ENCODE measurements at places on chromosomes 7 and 10.
A peak's percentile ranks its signal among the peaks of the same experiment; 100 is the strongest.

DNA sequence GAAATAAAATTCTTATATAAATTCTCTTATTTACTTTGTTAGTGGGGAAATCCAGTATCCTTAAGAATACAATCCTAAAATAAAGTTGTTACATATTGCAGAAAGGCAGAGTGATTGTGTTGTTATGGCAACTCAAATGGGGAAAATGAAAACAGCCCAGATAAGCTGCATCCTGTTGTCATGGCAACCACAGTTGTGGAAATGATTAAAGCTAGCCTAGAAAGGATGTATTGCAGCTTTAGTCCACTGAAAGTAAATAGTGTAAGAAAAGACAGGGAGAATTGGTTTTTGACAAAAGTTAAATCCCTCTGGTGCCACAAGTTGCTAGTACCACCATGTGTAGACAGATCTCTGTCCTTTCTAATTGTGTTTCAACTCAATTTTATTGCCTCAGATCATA, 43.2 kb downstream of the BTRC start:
- DNase-seq, result peak; percentile 28

- DNase-seq, result peak; percentile 58
These were observed 14.4 kb upstream of the AHCYL2 start for GRCh38 chr7:129210256-129210988.

DNA sequence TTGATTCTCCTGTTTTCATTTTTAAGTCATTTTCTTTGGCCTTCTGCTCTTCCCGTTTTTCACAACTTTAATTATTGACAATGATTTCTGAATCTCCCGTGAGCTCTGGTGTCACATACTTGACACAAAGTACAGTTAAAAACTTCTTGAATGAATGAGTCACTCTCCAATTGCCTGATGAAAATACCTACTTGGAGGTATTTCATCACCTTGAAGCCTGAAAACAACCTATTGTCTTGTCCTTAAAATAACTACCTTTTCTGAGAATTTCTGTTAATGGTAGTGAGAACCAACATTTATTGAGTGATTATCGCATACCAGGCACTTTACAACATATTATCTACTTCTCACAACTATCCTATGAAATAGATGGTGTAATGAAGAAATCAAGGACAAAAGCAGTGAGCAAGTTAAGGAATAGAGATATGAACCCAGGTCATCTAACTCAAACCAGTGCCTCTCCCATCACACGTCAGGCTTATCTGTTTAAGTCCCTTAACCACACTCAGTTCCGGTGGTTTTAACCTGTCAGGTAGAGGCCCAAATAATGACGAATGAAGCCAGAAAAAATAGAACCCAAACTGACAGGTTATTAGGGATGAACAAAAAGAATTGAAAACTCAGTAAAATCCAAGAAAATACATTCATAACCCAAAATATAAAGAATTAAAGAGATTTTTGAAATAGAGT, 11.6 kb downstream of the BET1 start:
- DNase-seq, result no peak

DNA sequence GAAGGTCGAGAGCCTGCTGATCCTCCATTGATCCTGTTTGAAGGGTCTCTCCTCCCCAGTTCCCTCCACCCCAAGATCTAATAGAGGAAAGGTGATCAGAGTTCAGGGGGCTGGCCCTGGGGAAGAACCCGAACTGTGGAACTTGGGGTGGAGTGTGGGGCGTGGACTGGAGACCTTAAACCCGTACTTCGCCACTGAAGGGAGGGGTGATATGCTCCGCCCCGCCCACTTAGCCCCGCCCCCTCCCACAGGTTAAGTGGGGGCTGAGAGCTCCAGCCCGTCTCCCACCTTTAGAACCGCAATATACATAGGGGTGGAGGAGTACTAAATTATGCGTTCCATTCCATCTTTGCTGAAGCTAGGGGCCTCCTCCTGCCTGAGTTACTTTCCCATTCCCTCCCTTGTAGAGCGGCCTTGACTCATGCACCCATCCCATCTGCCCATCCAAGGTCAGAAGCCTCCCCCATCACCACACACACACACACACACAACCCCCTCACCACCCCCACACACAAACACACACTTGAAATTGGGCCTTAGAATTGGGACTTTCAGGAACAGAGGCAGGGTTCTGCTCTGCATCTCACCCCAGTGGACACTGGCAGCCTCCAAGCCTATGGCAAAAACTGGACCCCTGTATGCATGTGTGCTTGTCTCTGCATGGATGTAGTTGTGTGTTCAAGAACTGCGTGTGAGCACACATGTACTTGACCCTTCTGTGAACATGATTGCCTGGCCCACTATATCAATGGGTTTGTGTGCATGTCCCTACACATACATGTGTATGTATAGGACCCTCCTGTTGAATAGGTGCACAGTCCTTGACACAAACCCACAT, 991 bp downstream of the SEMA4G start:
- DNase-seq, result no peak

DNA sequence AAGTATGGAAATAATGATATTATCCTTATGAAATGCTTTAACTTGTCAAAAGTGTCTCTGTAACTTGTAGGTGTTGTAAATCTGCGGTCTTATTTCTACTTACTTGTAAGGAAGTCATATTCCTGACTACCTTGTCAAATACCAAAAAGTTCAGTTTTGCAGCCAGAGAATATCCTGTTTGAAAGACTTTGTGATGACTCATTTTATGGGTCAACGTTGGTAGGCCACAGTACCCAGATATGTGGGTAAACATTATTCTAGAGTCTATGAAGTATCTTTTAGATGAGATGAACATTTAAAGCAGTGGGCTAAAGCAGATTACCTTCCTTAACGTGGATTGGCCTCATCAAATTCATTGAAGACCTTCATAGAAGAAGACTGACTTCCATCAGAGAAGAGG, 195.3 kb downstream of the PPP1R9A start:
- no peak for DNase-seq

- DNase-seq, result no peak
These were observed 275.4 kb upstream of the PFKP start for GRCh38 chr10:2791774-2792443.

DNA sequence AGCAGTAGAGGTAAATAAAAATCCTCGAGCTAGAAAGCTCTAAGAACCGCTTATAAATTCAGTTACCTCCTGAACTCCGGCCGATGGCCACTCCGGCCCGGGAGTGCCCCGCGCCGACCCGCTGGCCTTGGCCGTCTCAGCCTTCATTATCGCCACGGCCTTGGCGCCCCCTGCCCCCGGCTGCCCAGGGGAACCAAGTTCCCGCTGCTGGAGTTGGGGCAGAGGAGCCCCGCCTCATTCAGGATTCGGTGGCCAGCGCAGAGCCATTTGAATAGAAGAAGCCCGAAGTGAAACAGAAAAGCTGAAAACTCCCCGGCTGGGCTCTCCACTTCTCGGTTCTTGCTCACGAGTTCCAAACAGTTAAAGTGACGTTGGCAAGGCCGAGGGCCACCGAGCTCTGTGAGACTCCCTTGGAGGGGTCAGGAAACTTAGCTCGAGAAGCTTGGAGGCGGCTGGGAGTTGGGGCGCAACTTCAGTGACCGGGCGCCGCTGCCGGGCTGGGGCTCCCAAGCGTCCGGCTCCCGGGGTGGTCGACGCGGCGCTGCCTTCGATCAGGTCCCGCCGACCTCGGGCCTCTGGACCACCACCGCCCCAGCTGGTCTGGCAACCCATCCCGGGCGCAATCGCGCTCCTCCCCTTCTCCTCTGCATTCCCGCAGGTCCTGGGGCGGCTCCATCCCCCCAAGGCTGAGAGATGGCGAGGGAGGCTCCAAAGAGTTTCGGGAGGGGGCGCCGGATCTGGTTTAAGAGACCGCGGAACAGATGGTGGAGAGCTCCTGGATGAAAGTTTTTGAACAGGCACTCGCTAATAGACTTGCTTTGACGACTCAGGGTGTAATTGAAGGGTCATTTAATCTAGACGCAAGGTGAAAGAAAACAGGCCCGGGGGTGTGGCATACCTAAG, 5.8 kb upstream of the FEZF1 start:
- DNase-seq, result no peak

DNA sequence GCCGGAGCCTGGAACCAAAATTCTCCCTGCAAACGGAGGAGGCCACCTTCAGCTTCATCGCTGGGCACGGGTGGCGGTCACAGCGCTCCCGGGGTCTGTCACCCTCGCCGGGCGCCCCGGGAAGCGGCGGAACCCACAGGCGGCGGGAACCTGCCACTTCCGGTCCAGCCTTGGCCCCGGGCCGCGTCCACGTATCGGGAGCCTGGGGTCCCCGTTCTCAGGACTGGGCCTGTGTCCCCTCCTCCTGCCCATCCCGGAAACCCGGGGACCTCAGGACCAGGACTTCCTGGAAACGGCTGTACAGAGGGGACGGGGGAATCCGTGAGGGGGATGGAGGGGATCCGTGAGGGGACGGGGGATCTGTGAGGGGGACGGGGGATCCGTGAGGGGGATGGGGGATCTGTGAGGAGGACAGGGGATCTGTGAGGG, 25.4 kb downstream of the PDGFA start:
- no peak for DNase-seq
